ENCODE measurements at places on chromosomes 12 and 14. TPM values are rescaled to one million over a fixed set of nuclear protein-coding genes. Genes with fewer than 3 reads are reported as not detected.

The JAG2 gene
- 7.5 TPM for polyA plus RNA-seq

The TRHDE gene
- polyA plus RNA-seq = 26.8 TPM

DNA sequence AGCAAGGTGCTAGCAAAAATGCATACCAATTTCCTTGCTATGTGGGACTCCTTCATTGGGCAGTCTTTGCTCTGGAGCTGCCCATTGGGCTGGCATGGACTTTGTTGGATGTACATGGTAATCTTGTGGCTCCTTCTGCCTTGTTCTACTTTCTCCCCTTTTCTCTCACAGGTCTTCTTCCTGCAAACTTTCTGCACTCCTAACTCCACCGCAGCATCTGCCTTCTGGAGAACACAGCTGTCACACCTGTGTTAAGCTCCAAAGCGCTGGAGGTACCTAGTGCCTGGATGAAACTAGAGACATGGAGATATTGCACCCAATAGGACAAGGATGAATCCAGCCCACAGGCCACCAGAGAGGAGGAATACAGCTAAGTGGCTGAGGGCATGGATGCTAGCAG is 60.7 kb upstream of the CCND2 start:
- no peak for DNase-seq

DNA sequence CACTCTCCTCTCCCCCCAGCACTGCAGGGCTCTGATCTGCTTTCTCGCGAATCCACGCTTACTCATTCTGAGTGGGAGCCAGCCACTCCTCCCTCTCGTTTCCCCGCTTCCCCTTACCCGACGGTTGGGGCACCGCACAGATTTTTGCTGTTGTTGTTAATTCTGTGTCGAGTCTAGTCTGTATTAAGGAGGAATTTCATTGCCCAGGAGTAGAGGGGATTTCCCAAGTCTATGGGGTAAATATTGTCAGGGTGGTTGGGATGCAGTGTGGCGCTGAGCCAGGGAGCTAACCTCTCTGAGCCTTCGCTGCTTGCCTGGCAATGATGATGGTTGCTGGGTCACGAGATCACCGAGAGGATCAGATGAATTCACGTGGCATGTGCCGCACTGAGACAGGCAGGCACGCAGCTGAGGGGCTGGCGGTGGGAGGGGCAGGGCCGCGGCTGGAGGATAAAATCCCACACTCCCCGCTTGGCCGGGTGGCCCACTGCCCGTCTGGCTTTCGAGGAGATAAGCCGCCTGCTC is 18.5 kb downstream of the NCOR2 start:
- DNase-seq = no peak

- DNase-seq = no peak
Measured at GRCh38 chr12:98399532-98399931, 115.9 kb upstream of the TMPO start.

The KCNMB4 gene
- 25.3 TPM for polyA plus RNA-seq

The PIANP gene
- polyA plus RNA-seq = 12.1 TPM

DNA sequence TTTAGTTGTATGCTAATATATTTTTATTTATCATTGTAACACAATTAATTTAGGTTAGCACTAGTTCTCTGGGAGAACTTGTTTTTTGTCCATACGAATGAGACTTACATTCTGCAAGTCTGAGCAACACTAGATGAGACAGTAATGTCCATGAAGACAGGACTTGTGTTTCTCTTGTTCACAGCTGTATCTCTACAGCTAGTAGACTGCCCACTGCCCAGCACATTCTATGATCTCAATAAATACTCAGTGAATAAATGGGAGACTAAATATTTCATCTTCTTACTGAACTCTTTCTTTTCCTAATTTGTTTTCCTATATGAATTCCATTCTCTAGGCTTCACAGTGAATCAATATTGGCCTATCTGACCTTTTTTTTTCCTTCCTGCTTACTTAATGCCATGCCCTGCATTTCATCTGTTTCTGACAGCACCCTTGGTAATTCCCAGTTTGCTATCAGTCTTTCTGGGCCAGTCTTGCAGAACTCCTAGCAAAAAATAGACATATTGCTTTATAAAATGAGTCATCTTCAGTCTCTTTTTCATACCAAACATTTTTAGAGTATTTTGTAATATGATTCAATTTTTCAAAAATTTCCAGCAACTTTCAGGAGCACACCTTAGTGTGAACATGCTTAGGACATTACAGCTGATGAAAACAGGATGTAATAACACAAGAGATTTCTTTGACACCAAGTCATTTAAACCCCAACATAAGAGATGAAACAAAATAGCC is 185.5 kb upstream of the ATP2B1 start:
- DNase-seq = no peak

- no peak for DNase-seq
Measured at GRCh38 chr12:64390275-64390851, at the start of gene C12orf56. TSS of gene C12orf56 (minus strand) at chr12:64390758. CDS start at chr12:64390565, 193 bp downstream.

- no peak for DNase-seq
Measured at GRCh38 chr14:99718031-99718810, 34.1 kb downstream of the CYP46A1 start.

GRCh38 chr12:53065470-53065869 is 13.7 kb downstream of the SPRYD3 start:
- no peak for DNase-seq

DNA sequence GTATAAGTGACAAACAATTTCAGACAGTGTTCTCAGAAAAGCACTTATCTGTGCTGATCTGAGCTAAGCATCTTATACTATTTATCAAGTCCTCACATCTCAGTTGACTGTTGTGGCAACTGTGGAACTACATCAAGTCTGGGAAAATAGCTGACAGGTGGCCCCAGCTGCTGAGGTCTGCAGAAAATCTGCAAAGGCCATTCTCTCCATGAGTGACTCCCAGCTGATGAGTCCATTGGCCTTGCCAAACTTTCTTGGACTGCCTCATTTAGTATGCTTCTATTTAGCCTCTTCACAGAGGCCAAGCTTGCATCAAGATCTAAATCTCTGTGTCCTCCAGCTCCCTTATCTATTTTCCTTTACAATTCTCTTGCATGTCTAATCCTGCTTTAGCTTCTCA is 174.5 kb upstream of the RBM19 start:
- DNase-seq = peak; percentile 15

GRCh38 chr12:101924618-101925017 is 47.2 kb downstream of the DRAM1 start:
- no peak for DNase-seq

DNA sequence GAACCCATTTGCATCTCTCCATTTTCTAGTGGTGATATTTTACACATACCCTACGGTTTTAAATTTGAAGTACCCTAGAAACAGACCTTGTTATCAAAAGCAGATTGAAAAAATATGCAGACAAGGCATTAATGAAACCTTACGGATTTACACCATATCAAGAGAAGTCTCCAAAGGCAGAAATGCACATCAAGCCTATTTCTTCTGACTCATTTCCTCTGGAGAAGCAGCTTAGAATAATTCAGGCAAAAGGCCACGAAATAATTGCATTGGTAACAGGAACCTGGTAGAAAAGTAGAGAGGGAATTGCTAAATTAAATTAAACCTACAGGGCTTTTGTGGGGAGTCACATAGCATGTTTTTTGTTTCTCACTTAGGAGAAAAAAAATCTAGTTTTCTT is 34.7 kb downstream of the KICS2 start:
- DNase-seq = no peak

The KRT84 gene
- not detected for polyA plus RNA-seq

GRCh38 chr14:41605550-41606281 is 960 bp upstream of the LRFN5 start:
- peak; percentile 73 for DNase-seq

GRCh38 chr12:109563291-109564284 is 9.7 kb downstream of the MMAB start:
- no peak for DNase-seq

- DNase-seq = no peak
Measured at GRCh38 chr12:104234926-104235499, 19.4 kb downstream of the TXNRD1 start.

DNA sequence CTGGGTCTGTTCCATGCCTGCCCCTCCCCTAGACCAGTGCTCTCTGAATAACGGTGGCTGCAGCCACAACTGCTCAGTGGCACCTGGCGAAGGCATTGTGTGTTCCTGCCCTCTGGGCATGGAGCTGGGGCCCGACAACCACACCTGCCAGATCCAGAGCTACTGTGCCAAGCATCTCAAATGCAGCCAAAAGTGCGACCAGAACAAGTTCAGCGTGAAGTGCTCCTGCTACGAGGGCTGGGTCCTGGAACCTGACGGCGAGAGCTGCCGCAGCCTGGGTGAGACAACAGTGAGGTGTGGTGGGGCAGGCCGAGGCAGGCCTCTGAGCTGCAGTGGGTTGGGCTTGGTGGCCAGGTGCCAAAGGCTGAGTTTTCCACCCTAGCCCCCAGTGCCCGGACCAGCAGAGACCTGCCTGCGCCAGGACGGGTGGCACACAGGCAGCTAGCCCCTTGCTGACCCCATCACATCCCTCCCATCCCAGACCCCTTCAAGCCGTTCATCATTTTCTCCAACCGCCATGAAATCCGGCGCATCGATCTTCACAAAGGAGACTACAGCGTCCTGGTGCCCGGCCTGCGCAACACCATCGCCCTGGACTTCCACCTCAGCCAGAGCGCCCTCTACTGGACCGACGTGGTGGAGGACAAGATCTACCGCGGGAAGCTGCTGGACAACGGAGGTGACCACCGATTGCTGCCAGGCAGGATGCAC is 28.2 kb upstream of the LRP1-AS start:
- DNase-seq = peak; percentile 37

The RPL10L gene
- polyA plus RNA-seq = not detected

The SERPINA10 gene
- 0.23 TPM for polyA plus RNA-seq

The TAS2R7 gene
- not detected for polyA plus RNA-seq

DNA sequence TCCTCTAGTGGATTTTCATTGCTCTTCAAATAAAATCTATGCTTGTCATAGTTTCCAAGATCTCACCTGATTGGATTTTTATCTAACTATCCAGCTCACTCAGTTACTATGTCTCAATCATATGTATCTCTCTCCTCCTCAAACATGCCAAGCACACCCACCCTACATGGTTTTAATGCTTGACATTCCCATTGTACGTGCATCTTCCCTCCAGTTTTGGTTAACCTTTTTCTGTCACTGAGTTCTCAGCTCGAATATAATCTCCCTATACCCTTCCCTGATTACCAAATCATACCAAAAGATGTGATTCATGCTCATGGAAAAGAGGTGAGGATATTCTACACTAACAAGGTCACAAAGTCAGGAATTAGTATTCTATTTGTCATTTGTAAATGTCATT is 12.0 kb upstream of the PTPRQ start:
- DNase-seq = no peak

The BORCS5 gene
- 9.0 TPM for polyA plus RNA-seq

- peak; percentile 61 for DNase-seq
Measured at GRCh38 chr14:103130965-103131364, 7.7 kb downstream of the TNFAIP2 start.

DNA sequence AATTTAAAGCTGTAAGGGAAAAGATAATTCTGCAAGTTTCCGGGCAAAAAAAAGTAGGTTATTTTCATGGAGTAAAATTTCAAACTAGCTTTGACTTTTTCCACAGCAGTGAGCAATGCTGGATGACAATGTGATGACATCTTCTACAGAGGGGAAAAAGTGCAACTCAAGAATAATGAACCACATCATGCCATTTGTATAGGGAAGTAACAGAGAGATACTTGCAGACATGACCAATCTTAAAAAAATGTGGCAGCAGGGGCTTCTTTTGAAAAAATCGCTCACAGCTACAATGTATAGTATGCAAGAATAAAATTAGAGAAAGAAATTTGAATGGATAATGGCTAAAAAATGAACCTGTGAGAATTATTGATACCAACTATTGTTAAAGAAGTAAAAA is 115.5 kb downstream of the DHRS2 start:
- no peak for DNase-seq

DNA sequence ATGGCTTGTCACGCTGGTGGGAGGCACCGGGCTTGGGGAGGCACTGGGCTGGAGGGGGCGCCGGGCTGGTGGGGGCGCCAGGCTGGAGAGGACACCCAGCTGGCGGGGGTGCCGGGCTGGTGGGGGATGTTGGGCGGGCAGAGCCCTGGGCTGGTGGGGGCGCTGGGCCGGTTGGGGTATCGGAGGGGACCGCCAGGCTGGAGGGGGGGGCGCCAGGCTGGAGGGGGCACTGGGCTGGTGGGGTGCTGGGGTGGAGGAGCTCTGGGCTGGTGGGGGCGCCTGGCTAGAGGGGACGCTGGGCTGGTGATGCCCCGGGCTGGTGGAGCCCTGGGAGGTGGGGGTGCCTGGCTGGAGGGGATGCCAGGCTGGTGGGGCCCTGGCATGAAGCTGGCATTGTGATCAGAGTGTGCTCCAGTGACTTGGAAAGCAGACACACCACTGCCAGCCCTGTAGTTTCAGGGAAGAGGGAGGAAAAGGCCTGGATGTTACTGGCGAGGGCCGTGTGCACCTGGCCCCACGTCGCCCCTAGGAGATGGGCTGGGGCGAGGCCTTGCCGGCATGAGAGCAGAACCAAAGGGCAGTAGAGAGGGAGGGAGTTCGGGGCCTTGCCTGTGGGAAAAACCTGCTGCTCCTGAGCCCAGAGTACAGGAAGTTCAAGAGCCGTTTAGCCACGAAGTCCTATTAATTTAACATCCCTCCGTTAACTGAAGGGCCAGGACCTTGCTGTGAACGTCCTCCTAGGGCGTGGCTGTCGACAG is 13.1 kb downstream of the TEDC1 start:
- no peak for DNase-seq

The KRT82 gene
- not detected for polyA plus RNA-seq

GRCh38 chr14:75452900-75453816 is 25.3 kb downstream of the JDP2 start:
- peak; percentile 73 for DNase-seq

DNA sequence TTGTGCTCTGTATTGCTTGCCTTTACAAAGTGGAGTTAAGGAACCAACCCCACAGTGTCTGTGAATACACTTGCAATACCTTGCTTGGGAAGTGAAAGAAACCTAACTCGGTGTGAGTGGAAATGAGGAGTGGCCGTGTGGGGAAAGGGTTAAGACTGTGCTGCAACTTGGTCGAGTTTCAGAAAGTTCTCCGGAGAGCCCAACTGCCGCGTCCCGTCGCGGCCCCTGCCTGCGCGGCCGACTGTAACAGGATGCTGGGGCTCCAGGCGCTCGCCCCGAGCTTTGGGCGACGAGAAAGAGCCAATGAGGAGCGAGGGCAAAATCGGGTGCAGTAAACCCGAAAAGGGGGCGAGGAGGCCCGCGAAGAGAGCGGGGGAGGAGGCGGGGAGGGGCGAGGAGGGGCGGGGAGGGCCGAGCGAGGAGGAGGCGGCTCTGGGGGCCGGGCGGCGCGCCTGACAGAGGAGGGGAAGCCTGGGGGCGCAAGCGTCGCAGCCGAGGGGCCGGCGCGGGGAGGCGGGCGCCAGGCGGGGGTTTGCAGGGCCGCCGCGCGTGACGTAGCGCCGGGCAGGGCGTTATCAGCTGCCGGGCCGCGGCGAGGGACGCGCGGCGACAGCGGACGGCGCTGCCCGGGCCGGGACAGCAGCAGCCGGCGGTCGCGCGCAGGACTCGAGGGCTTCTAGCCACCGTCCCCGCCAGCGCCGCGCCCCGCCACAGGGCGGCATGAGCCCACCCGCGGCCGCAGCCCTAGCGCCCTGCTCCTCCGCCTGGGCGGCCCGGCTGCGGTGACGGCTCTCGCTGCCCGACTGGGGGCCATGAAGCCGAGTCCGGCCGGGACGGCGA is at the start of gene DACT1:
Gene DACT1, plus strand, starts transcription at position 572 of the 840 bp plus-strand sequence. Its CDS starts 241 bp downstream, at position 813.
- peak; percentile 83 for DNase-seq

Data from left kidney (tissue), 8 donors.